Posterior cingulate gyrus (tissue), 11 donors: ENCODE measurements at places on chromosomes 7 and 10.
A peak's percentile ranks its signal among the peaks of the same experiment; 100 is the strongest.

DNA sequence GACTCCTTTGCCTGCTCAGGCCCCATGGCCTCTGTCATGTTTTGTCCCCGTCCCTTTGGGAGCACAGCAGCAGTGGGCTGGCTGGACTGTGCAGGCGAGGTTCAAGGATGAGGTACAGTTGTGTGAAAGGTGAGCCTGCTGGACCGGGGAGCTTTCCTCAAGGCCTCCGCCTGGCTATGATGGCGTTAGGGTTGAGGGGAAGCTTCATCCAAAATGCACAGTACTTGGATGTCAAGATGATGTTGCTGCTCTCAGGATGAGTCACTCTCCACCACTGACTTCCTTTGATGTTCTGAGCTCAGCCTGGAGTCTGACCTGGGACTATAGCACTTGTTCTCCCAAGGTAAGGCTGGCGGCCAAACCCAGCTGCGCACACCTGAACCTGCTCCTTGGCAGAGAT lies 152.7 kb upstream of the SHH start:
- no peak for DNase-seq

- DNase-seq, result no peak
Measured at GRCh38 chr7:116950889-116951351, 2.4 kb upstream of the ST7 start.

GRCh38 chr10:77187376-77187999 lies 450.1 kb downstream of the KCNMA1 start:
- DNase-seq, result no peak

GRCh38 chr7:7653593-7654187 lies 13.1 kb downstream of the UMAD1 start:
- DNase-seq, result no peak

- DNase-seq, result no peak
Measured at GRCh38 chr10:131806646-131807317, 94.0 kb upstream of the PPP2R2D start.

GRCh38 chr7:157519246-157519645 lies 182.4 kb downstream of the DNAJB6 start:
- no peak for DNase-seq

DNA sequence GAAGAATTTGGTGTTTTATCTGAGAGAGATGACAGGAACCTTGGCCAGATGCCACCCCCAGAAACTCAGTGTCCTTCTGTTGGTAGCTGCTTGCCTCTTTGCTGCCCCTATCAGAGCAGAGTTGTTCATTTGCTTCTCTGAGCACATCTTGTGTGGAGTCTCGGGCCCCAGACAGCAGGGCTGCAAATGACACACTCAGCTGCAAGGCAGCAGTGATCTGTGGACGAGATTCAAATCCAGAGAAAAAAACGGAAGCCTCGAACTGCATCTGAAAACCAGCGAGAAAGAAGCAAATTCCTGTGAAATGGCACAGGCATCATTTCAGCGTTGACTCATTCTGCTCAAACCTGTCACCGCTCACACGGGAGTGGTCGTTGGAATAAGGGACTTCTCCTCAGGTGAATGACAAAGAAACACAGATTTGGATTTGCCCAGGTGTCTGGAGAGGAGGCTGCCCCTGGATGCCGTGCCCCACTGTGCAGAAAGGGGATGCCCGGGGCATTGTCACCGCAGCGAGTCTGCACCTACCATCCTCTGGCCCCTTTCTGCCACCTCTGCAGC lies 144.7 kb downstream of the PFKFB3 start:
- DNase-seq, result peak; percentile 86

GRCh38 chr7:87779806-87780205 lies 96.4 kb downstream of the SLC25A40 start:
- DNase-seq, result no peak

GRCh38 chr7:45918556-45918955 lies 2.5 kb downstream of the IGFBP3 start:
- no peak for DNase-seq

DNA sequence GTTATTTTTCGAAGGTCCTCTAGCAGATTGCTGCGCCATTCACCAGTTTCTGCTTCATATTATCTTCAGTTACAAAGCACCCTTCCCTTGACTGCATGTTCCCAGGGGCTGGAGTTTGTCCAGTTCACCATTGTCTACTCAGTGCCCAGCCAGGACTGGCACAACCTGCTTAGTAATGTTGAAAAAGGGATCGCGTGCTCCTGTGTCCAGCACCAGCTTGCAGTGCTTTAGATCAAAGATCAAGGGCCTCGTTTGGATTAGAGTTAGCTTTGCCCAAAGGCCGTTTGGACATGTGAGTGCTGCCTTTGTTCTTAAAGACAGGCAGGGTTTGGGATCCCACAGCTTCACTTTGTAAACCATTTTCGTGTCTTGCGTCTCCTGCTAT lies 867 bp downstream of the ATP6V0E2 start:
- DNase-seq, result no peak

GRCh38 chr7:128801003-128801402 lies 9.2 kb downstream of the CCDC136 start:
- no peak for DNase-seq

GRCh38 chr10:128174581-128175559 lies 48.6 kb upstream of the MKI67 start:
- DNase-seq, result no peak

DNA sequence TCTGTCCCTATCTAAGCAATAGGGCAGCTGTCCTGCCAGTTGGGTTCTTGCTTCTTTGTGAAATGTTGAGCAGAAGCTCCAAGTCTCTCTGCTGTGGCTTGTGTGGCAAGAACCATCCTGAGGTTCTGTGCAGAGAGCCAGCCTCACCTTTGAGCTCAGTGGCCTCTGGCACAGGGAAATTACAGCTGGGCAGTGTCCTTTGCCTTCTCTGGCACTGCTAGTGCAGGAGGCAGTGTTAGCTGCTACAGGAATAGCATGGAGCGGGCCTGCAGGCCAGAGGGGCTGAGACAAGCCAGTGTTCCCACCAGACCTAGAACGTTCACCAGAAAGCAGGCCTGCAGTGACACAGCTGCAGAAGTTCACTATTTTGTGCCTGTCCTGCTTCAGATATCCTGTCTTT lies 1.8 kb downstream of the PRXL2A start:
- no peak for DNase-seq

DNA sequence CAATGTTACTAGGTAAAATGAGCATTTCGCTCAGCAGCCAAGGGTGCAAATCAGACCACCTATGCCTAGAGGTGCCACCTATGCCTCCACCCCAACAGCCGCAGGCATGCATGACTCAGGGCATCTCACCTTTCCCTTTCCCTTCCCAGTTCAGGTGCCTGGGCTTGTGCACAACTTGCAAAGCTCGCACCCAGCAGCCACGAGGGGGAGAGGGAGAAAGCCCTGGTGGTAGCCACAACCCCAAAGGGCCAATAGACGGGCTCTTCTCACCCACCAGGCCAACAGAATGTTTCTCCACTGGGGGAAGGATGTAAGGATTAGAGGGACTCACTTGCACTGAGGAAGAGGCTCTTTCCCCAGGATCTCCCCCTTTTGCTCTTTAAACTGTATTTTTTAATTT lies 462.3 kb upstream of the PCDH15 start:
- DNase-seq, result no peak

DNA sequence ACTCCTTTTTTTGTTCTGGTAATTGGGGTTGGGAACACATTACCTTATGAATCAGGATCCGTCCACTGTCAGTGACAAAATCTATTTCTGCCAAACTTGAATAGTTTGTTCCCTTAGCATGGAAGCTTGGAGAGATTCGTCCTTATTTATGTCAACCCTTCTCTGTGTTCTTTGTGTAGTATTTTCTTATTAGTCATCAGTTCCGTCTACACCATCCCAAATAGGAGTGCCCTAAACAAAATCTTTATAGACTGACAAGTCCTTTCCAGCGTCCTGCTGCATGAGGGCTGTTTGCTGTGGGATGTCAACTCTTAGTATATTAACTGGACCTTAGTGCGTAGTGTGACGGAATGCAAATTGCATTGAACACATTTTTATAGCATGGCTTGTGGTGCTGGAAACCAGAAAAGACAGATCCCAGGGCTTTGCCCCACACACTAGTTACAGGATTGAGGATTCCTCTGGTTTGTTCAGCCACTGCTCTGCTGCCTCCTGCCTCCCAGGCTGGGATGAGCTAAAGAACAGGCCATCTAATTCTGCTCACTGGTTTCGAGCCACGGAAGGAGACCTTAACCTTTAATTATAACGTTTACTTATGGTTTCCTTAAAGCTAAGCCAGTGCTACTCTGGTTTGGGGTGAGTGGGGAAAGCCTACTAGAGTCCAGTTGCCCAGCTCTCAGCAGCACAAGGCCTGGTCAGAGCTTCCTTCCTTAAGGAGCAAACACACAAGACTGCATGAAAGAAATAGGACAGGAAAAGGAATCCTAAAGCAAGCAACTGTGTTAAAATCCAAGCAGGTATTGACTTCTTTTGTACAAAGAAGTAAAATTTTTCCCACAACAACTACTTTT lies 194.4 kb downstream of the CCSER2 start:
- no peak for DNase-seq

- no peak for DNase-seq
Measured at GRCh38 chr7:70655694-70656093, 476.2 kb upstream of the GALNT17 start.
